ENCODE measurements at places on chromosomes 7 and 10.

DNA sequence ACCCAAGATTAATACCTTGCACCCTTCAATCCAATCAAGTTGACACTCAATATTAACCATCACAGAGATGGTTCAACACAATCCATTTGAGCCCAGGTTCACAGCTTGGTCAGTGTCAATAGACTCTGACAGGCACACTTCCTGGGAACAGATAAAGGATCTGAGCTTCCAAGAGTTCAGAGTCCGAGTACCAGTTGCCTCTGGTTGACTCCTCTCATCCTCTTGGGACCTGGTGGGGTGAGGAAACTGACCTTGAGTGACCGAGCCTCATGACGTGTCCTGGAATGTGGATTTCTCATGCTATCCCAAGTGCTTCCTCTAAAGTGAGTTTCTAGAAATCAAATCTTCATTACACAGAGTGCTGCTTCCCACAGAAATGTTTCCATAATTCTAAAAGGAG is 162.0 kb downstream of the CYP26A1 start:
- DNase-seq = peak; percentile 77

- DNase-seq = no peak
Observed at GRCh38 chr7:105811189-105811847, 65.1 kb downstream of the ATXN7L1 start.

DNA sequence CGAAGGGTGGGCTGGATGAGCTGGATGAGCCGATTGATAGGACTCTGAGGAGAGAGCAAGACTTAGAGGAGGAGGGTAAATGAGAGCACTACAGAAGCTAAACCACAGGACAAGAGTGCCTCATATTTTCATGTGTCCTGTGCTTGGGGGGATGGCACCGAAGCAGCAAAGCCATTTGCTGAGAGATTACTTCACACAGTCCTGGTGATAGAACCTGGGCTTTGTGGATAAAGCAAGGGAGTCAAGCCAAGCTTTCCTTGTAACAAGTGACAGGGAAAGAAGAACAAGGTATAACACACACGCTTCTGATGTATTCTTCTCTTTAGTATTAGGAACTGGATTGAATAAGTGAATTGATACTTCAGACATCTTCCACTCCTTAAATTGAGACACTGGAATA is 253.7 kb downstream of the ANKRD7 start:
- DNase-seq = no peak

DNA sequence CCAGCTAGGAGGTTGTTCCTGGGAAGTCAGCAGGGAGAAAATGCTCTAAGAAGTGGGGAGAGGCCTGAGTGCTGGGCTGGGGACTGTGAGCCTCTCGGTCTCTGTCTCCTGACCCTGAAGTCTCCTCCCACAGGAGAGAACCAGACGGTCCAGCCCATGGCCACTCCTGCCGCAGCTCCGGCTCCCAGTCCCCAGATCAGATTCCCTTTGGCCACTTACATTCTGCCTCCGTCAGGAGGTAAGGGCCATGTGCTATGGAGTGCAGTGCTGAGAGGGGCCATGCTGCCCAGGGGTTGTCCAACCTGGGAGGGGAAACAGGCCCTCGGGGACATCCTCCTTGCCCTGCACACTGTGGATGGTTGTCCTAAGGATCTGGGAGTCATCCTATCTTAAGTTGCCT is 21.3 kb upstream of the ZNF467 start:
- no peak for DNase-seq

DNA sequence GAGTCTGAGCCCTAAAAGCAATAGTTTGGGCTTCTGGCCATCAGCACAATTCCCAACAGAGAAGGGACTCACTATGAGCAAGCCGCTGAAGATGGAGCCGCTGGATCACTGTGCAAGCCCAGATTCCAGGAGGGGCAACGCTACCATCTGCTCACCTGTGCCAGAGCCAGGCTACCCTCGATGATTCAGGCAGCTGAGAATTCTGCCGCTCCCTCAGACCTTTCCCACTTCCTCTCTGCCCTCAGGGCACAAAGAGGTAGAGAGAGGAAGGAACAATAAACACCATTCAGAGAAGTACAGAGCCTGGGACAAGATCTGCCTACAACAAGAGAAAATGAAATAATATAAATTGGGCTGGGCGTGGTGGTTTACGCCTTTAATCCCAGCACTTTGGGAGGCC is 98.1 kb downstream of the MYOF start:
- DNase-seq = no peak

- DNase-seq = peak; percentile 64
Observed at GRCh38 chr7:155815332-155816191, 3.3 kb upstream of the SHH start.

- no peak for DNase-seq
Observed at GRCh38 chr10:29041616-29042015, 247.3 kb upstream of the LYZL1 start.

DNA sequence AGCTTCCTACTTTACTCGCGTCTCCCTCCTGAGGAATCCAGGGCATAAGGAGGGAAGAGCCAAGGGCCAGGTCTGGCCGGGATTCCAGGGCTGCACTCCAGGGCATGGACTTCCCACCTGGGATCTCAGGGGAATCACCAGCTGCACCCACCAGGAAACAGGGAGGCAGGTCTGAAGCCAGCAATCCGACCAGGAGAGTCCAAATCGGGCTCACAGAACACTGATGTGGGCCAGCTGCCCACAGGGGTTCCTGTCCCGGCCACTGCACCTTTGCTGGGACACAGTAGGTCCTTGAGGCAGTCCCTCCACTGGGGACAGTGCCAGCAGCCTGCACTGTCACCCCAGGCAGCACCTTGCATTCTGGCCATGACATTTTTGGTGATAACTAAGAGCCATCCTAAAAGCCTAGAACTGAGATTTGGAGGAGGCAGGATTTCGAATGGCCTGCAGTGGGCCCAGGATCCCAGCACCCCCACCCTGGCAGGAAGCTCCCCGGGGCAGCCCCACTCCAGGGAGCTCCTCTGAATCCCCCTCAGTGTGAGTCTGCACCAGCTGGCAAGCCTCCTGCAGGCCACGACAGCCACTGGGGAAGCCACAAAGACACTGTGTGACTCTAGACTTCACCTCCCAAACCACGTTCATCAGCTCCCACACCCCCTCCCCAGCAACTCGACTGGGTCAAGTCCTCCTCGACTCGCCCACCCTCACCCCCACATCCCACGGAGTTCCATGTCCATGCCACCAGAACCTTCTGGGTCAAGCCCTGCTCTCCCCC is 71.5 kb upstream of the PPP2R2D start:
- DNase-seq = no peak

DNA sequence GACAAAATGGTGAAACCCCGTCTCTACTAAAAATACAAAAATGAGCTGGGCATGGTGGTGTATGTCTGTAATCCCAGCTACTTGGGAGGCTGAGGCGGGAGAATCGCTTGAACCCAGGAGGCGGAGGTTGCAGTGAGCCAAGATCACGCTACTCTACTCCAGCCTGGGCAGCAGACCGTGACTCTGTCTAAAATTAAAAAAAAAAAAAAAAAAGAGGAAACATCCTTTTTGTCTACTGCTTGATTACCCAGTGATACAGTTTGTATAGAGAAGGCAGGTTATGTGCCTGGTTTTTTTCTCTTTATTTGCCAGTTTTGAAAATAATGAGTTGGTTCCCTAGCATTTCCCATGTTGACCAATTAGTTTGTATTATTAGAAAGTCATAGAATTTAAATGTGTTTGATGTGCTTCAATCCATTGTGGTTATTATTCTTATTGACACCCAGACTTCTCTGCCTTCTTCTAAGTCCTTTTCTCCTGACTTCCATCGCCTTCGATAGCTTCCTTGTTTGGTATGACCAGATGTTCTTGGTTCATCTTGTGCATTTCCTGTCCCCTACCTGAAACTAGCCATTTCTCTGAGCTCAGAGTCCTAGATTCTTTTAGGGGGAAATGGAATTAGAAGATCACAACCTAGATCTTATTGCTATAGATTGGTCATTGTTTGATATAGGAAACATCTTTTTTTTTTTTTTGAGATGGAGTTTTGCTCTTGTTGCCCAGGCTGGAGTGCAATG is 43.2 kb downstream of the VKORC1L1 start:
- no peak for DNase-seq

Measured in choroid plexus epithelial cell (primary cell).